ENCODE measurements at places on chromosomes 6 and 20.

DNA sequence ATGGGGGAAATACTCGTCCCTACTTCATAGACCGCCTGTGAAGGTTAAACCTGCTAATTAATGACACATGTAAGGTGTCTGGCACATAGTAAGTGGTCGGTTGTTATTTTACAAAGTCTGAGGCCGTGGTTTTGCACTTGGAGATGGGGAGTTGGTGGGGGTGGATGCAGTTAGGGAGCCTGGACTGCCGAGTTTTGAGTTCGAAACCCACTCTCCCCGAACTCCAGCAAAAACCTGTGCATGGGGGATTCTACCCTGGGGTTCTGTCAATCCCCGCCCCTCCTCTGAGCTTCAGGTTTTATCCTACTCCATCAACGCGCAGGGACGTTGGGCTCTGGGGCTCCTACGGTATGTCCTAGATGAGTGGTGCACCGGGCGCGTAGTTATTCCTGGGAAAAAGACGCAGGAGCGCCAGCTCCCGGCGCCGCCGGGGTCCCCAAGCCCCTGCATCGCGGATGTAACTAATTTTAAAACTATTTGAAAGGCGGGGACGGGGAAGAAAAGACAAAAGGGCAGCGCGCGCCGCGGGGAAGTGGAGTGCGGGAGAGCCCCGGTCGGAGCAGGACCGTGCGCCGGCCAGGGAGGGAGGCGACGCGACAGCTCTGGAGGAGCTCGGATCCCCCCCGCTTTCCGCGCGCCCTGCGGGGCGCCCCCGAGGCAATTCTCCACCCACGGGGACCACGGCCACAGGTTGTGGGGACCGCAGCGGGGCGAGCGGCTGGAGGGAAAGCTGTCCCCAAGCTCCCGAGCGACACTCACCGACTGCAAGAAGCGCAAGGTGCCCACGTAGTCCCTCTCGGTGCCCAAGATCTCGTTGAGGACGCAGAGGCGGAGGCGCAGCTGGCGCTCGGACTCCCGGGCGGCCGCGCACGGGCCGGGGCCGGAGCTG, 672 bp downstream of the PREX1 start:
- DNase-seq = no peak

DNA sequence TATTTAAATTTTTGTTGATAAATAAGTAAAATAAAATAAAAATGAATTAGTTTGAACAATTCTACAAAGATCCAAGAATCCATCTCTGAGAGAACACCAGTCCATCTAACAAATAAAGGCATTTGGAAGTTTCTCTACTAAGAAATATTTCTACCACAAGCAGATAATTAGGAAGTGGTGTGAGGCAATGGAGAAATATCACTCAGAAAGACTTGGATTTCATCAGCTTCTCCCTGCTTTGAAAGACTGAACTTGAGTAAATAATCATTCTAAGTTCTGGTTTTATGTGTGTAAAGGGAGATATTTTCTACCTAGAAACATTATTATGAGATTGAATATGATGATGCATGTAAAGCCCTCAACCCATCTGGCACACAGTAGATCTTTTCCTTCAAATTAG, 17.8 kb upstream of the TCF21 start:
- no peak for DNase-seq

DNA sequence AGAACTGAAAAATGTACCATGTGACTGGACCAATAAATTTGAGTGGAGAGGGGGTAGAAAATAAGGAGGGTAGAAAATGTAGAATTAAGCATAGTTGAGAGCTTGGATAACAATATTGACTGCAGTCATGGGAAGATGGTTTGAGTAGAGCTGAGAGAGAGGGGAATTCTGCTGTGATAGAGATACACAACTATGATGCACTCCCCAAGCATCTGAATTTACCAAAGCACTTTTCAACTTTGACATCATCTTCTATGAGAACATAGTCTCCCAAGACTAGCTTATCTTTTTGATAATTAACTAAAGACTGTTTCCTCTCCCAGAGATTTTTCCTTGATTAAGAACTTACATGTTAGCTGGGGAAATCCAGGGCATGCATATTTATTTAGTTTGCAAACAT, 103.1 kb downstream of the TNFRSF21 start:
- DNase-seq = no peak

DNA sequence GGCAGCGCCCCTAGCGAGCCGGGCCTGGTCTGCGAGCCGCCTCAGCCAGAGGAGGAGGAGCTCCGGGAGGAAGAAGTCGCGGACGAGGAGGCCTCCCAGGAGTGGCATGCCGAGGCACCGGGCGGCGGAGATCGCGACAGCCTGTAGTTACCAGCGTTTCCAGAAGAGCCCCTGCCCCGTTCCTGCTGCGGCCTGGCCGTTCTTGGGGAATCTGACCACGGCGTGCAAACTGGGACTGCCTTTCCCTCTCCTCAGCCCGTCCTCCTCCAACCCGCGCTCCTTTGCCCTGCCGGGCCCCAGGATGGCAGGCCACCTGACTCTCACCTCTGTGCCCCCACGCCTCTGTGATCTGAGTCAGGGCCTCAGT, 802 bp downstream of the HDGFL1 start:
- no peak for DNase-seq

GRCh38 chr20:1883986-1884385, 11.2 kb upstream of the SIRPA start:
- no peak for DNase-seq

DNA sequence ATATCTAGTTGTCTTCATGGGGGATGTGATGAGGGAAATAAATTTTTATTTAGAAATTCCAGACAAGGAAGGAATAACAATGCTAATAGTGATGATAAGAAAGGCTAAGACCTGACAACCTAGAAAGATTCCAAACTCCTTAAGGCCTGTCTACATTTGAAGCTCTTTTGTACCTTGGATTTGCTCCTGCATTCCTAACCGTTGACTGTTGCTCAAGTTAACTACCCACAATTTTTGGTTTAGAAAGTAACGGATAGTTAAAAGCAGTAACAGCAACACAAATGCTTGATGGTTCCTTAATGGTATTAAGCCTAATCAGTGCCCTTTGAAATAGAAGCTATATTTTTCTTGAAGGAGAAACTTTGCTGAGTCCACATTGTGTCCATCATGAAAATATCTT, 52.9 kb downstream of the TRMT11 start:
- DNase-seq = no peak

DNA sequence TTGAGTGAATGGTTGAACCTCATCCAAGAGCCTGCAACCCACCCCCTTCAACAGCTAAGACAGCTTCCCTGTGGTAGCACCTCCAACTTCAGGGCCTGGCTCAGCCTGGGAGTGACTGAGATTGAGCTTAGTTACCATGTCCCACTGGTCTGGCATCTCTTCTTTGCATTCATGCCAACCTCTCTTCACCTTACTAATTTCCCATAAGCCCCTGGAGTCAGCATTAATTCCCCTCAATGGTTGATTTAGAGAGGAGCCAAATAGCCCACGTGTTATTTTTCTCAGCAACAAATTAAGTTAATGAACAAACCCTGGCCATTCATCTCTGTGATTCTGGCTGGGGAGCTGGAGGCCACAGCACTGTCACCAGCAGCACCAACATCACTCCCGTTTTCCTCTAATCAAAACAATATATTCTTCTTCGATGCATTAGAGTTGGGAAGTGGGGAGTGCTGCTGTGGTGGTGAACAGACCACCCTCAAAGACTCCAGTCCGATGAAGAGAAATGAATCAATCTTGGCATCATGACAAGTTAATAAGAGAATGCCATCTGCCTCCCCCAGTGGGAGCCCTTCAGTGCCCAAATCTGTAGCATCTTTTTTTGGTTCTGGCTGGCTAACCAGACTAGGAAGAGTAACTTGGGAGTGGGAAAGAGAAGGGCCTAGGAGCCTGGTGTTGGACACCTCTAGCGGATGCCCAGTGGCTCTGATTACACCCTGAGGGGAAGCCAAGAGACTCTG, 316.9 kb upstream of the RNF24 start:
- DNase-seq = no peak
